ENCODE measurements at places on chromosomes 16 and 17.

GRCh38 chr16:63745456-63745855 is 1376.4 kb downstream of the CDH11 start:
- DNase-seq: no peak

DNA sequence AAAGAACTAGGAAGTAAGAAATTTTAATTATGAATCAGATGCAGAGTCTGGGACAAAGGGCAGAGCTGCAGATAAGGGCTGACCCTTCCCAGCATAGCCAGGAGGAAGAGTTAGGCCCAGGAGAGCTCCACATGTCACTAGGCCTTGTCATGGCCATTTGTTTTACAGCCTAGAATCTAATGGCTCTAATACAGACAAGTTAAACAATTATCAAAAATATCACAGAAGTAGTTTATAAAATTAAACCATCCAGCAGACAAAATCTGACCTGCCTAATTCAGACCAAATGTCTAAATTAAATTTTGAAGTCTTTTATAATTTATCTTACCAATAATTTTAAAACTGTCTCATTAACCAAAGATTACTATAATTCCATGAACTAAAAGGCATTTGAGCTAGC is 1369.5 kb downstream of the CDH11 start:
- no peak for DNase-seq

- no peak for DNase-seq
Measured at GRCh38 chr17:48627118-48627597, 1.0 kb upstream of the HOXB9 start.

GRCh38 chr16:81604960-81605383 is 160.4 kb downstream of the CMIP start:
- no peak for DNase-seq

DNA sequence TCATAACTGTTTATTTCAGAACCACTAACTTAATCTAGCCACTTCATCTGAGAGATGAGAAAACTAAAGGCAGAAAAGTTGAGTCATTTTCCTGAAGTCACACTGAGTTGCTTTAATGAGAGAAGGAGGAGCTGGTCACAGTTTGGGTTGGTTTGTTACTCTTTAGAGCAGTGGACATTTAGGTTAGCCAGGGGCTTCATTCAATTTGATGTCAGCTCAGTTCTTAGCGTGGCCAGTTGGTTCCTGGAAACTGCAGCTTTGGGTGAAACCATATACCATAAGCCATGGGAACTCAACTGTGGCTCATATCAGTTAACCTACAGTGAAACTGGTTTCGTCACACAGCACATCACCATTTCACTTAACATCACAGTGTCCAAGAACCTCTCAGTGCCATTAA is 59.2 kb upstream of the ADORA2B start:
- no peak for DNase-seq

GRCh38 chr16:56988948-56989945 is at the start of gene NLRC5:
Gene NLRC5 (plus strand): TSS chr16:56989557. CDS start chr16:57020713, 31,156 bp downstream.
- DNase-seq: peak; percentile 96

DNA sequence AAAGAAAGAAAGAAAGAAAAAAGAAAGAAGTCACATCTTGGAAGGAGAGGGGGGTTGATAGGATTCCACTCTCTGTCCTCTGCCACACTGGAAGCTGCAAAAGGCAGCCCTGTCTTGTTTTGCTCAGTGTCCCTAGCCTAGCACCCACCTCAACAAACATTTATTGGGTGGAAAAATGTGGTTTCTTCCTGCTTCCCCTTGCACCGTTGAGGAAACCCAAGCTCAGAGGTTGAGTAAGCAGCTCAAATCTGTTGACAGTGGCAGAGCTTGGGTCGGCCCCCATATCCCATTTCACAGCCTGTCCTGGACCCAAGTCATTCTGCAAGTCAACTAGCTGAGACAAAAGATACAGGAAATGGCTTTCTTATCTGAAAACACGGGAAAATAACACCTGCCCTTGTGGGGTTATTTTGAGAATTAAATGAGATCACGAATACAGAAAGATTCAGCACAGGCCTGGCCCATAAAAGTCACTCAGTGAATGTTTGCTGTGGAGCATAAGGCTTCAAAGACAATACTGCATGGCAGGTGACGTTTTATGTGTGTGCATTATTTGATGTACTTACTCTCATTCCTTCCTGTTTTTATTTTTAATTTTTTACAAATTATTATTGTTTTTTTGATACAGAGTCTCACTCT is 63.6 kb downstream of the SCNN1B start:
- DNase-seq: peak; percentile 7

DNA sequence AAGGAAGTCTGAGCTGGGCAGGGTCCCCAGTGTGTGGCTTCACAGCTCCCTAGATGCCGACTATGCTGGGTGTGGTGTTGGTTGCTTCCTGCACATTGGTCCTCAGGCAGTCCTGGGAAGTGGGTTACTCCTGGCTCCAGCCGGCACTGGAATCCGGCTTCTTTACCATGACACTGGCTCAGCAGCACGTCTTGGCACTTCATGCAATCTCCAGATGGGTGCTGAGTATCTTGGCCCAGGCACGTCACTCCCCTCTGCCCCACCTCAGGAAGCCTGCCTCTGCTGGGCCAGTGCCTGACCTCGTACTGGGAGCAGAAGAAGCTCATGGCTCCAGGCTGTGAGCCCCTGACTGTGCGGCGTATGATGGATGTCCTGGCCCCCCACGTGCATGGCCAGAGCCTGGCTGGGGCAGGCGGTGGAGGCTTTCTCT is 24.5 kb downstream of the FCSK start:
- DNase-seq: no peak

DNA sequence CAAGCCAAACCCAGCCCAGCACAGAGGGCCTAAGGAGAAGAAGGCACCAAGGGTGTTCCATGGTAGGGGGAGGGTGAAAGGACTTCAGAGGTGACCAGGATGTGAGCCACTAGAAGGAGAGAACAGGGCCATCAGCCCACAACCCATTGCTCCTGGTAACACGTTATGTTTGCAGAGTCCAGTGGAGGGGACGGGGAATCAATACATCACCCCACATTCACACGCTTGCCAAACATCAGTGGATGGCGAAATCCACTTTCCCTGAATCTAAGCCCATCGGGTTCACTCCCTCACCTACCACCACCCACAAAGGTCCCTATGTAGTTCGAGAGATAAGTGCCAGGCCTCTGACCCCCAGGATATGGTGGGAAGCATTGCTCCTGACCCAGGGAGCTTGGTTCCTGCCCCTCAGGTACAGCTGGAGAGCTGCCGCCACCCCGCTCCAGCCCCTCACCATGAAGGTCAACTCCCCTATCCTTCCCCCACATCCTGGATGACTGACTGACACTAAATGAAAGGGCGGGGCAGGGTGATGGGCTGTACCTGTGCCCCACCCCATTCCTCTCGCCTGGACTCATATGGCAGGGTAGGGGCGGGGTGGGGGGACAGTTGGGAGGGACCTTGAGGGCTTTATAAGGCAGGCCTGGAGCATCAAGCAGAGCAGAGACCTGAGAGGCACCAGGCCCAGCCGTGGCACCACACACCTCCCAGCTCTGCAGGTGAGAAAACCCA is at the start of gene GAST:
GAST (plus strand) TSS at position 663 of the 732 bp plus-strand sequence. CDS start 3,106 bp downstream, outside the sequence.
- no peak for DNase-seq

- no peak for DNase-seq
Measured at GRCh38 chr16:17313085-17313611, 157.6 kb downstream of the XYLT1 start.

DNA sequence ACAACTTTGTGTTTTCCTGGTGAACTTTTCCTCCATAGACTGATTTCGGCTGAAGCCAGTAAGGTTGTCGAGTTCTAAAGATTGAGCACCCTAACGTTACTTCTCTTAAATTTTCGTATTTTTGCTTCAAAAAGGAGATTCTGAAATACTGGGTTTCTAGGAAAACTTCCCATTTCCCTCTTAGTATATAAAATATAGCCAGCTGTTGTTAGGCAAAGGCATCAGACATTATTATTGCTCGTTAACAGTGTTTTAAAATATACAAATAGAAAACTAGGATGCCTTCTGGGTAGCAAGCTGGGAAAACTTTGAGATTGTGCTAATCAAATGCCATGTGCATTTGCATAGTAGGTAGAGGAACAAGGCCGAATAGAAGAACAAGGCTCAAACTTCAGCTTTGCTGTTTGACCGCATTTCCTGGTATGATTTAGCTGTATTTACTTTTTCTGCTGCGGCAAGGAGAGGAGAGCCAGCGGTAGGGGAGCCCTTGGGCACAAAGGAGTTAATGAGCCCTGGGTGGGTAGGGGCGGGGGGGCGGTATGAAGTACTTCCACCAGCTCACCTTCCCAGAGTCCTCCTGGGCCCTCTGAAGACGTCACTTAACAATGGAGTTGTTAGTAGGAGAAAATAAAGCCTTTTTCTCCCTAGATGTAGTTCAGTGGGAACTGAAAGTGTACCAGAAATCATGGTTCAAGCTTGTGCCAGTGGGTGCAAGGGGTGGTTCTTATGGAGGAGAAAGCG is 151.9 kb downstream of the MSI2 start:
- peak; percentile 28 for DNase-seq

- DNase-seq: no peak
Measured at GRCh38 chr17:27207073-27207513, 86.8 kb upstream of the WSB1 start.

GRCh38 chr17:69733171-69734012 is 318.9 kb downstream of the MAP2K6 start:
- DNase-seq: no peak

DNA sequence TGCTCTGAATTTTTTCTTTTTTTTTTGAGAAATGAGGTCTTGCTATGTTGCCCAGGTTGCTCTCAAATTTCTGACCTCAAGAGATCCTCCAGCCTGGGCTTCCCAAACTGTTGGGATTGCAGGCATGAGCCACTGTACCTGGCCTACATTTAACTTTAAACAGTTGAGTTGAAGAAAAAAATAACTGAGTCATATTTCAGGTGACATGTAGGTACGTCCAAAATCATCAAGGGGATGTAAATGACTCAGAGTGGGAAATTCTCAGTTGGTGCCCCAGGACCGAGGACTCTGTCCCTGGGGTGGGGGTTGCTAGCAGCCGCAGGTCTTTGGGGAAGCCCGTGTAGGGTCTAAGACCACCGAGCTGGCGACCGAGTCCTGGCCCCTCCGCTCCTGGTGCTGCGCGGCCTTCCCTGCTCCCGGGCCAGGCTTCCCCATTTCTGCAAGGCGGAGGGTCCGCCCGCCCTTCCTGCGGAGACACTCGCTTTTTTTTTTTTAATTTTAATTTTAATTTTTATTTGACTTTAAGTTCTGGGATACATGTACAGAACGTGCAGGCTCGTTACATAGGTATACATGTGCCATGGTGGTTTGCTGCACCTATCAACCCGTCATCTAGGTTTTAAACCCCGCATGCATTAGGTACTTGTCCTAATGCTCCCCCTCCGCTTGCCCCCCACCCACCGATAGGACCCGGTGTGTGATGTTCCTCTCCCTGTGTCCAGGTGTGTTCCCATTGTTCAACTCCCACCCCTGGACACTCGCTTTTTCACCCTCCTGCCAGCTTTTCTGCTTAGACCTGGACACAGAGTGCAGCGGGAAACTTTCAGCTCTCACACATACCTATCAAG is 12.7 kb upstream of the N4BP1 start:
- DNase-seq: no peak

- peak; percentile 30 for DNase-seq
Measured at GRCh38 chr16:25093208-25094061, 18.1 kb upstream of the LCMT1 start.

GRCh38 chr16:10536814-10537389 is 43.5 kb downstream of the EMP2 start:
- no peak for DNase-seq

- DNase-seq: peak; percentile 35
Measured at GRCh38 chr17:38598536-38598935, 7.2 kb downstream of the SRCIN1 start.

DNA sequence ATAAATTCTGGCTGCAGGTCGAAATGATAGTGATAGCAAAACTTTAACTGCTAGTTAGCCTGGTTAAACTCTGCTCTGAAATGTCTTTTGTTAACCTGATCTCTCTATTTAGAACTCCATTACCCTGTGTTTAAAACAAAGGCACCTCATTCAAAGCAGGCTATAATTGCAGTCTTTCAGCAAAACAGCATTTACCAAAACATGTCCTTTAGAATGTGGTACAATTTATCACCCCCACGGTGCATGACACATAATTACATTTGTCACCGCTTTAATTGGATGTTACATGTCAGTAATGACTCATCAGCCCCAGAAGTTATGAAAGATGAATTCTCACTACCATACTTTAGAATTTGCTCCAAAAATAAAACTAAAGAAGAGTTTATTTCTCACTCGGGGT is 295.4 kb downstream of the TOX3 start:
- no peak for DNase-seq

GRCh38 chr16:29845656-29846055 is 17.4 kb downstream of the CDIPT start:
- DNase-seq: no peak

DNA sequence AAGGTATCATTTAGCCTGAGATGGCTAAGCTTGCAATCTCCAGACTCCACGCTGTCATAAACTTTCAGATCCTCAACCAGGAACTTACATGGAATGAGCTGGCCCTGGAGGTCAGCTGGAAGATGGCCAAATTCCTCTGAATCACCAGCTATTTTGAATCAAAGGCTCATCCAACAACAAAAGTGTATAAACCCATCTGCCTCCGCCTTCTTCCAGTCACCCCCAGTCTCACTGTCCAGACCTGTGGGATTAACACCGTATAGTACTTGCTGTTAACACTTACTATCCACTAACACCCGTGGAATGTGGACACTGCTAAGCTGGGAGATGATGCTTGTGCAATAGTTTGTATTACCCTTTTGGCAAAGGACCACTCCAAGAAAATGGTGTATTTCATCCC is 1.9 kb upstream of the LCMT1 start:
- DNase-seq: no peak

DNA sequence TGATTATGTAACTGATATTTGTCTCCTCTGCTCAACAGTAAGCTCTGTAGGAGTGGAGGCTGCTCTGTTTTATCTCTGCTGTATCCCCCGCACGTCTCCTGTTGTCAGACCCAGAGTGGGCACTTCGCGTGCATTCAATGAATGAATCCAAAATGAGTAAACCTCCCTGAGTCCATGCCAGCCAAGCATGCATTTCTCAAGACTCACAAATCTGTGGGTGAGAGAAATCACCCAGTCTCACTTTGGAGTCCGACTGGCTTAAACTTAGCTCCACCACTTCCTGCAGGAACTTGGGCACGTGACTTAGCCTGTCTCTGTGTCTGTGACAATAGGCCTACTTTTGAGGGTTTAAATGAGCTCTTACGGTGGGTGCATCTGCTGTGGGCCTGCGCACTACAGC is 3.7 kb downstream of the PNPO start:
- DNase-seq: no peak

GRCh38 chr16:11254913-11255736 is 879 bp downstream of the SOCS1 start:
- DNase-seq: peak; percentile 65
